ENCODE measurements at places on chromosomes 3 and 15.

DNA sequence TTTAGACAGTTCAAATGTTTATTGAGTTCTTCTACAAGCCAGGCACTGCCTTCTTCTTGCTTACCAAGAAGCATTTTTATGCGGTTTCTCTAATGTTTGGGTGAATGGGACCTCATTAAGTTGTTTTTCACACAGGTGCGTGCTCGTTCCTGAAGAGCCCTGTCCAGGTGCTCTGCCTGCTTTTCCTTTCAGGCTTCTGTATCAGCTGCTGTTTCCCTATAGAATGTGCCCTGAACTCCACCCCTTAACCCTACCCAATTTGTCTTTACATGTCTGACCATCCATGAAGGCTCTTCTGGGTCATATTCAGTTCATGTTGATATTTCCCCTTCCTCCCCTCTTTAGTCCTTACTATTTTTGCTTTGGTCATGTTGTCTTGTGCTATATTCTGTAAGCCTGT is 22.4 kb upstream of the GOLGA6L10 start:
- DNase-seq, result no peak

DNA sequence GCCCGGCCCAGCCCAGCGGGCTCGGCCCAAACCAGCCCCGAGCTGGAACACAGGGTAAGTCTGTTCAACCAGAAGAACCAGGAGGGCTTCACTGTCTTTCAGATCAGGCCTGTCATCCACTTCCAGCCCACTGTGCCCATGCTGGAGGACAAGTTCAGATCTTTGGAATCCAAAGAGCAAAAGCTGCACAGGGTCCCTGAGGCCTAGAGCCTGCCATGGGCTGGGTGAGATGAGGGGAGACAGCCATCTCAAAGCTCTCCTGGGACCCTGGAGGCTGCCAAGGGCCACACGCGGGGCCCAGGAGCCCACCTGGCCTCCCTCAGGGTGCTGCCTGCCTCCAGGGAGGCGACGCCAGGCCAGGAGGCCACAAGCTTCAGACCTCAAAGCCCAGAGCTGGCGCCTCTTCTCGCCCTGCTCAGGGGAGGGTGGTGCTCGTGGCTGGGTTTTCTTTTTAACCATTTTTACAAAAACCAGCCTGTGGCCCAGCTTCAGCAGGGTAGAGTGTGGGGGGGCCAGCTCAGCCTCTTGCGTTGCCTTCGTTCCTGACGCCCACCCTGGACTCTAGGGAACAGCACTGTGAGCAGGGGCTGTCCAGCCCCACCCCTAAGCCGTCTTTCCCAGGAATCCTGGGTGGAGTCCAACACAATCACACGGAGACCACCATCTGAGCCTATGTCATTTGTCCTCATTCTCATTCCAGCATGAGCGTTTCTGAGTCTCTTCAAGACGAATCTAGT is 107.0 kb downstream of the ETFA start:
- DNase-seq, result no peak

DNA sequence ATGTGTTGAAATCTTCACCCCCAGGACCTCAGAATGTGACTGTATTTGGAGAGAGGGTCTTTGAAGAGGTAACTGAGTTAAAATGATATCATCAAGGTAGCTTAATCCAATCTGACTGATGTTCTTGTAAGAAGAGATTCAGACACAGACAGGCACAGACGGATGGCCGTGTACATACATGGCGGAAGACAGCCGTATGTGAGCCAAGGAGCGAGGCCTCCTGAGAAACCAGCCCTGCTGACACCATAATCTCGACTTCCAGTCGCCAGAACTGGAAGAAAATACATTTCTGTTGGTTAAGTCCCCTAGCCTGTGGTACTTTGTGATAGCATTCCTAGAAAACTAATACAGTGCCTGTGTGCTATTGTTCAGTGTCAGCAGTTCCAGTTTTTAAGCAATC is 73.6 kb downstream of the APBA2 start:
- no peak for DNase-seq

GRCh38 chr3:4983739-4984510 is 4.7 kb downstream of the BHLHE40 start:
- DNase-seq, result peak; percentile 48

GRCh38 chr3:74636981-74637380 is 22.5 kb upstream of the CNTN3 start:
- no peak for DNase-seq

DNA sequence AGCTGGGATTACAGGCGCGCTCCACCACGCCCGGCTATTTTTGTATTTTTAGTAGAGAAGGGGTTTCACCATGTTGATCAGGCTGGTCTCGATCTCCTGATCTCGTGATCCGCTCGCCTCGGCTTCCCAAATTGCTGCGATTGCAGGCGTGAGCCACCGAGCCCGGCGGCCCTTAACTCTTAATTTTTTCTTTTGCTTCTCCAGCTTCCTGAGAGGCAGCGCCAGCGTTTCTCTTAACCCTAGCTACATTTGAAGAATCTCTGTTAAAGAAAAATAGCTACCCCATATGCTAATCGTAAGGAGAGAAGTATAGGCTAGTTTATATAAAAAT is 465 bp upstream of the GK5 start:
- no peak for DNase-seq

DNA sequence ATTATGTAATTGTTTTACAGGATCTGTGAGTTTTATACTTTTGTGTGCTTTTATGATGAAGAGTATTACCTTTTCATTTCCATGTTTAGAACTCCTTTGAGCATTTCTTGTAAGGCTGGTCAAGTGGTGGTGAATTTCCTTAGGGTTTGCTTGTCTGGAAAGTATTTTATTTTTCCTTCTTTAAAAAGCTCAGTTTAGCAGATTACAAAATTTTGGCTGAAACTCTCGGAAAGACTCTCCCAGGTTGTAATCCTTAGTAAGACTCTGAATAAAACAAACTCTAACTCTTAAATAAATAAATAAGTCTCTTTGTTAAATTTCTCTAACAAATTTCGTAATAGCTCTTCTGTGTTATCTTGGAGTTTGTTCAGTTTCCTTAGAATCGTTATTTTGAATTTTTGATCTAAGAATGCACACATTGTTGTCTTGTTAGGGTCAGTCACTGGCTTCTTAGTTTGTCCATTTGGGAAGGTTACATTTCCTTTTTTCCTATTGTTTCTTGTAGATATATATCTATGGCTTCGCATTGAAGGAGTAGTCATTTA is 14.7 kb upstream of the ACOX2 start:
- no peak for DNase-seq

DNA sequence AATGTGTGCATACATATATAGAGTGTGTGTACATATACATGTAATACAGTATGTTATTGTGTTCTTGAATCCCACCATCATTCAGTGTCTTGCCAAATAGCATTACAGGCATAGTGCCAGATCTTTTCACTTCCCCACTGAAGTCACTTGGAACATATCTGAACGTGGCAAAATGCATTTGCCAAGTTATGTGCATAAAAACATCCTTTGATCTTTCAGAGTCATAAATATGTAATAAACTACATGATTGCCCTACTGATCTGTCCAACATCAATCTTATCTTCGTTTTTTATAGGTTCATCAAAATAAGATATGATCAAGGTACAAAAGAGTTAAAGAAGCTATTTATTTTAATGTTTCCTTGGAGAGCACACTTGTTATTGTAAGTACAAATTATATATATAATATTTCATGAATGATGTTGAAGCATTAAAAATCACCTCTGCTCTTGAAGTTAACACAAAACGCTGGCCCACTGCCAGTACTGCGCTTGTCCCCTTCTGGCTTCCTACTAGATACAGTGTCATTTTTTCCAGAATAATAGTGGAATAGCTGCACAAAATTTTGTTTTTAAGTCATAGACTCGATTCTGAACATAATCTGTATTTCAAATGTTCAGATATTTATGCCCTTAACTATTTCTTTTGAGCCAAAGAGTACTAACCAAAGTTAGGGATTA is 549.5 kb upstream of the ARRDC4 start:
- no peak for DNase-seq

DNA sequence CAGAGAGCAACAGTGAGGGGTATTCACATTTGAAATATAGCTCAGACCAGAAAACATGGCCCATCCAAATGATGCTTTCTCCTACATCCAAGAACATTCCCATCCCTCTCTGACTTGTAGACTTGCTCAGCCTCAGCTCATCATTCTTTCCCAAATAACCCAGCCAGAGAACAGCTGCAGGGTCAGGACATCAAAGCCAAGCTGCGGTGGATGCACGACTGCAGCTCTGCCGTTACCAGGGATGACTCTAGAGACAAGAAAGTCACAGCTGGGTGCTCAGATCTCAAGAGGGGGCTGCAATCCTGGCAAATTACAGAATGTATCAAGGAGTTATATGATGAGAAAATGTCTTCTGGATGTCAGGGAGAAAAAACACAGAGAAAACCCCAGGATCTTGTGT is 944.3 kb downstream of the NTRK3 start:
- DNase-seq, result no peak

DNA sequence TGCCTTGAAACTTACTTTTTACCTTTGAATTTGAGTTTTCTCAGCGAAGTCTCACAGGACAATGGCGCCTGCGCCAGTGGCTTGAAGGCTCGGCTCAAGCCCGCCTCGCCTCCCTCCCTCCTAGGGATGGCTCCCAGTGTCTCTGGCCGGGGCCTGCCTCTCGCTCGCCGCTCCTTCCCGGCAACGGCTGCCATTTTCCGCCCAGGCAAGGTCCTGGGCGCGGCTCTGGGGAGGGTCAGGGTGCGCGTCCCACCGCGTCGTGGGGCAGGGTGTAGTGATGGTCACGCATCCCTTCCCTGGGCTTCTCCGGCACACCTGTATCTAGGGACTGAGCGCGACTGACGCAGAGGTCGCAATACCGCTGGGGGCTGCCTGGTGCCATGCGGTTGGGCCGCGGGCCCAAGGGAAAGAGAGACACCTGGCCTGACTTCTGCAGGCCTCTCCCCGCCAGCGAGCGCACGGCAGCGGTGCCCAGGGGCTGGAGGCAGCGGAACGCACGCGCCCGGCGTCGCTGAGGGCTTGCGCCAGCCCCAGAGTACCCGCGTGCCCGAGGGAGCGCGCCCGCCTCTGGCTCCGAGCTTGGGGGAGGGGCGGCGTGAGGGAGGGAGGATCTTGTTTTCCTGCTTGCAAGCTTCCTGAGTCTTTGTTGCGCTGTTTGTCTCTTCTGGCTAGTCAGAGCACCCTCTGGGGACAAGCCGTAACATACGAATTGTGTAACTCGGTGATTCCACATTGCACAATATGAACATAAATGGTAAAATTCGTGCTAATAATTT is 20.7 kb upstream of the FEM1B start:
- DNase-seq, result peak; percentile 51

DNA sequence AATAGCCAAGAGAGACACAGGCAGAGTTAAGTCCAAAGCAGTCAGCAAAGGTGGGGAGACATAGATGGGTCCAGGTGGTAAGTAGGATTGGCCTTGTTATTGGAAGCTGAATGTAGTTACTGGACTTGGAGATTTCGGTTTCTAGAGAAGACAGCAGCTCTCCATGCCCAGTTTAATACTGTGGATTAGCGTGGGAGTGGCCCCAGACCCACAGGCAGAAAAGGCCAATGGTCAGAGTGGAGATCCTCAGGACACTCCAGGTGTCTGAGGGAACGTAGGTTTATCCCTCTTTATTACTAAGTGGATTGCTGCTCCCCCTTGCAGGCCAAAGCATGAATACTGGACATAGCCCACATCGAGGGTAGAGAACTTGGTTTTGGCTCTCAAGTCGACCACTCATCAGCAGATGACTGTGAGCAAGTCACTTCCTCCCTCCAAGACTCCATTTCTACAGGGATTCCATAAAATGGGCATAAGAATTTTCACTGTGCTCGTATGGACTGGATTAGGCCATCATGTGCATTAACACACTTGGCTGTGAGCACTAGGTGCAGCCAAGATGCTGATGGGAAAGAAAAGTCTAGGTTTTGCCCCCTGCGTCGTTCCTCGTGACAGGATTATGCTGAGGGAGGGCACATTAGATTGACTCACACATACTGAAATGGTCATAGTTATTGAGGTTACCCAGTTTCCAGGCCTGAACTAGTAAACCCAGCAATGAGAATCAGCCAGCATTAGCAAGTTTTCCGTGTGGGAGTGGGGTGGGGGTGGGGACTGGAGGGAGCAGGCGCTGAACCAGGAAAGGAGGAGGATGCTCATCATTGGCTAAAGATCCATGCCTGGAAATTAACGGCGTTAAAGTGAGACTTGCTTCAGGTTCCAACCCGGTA is 225.2 kb upstream of the TPRG1 start:
- DNase-seq, result no peak

DNA sequence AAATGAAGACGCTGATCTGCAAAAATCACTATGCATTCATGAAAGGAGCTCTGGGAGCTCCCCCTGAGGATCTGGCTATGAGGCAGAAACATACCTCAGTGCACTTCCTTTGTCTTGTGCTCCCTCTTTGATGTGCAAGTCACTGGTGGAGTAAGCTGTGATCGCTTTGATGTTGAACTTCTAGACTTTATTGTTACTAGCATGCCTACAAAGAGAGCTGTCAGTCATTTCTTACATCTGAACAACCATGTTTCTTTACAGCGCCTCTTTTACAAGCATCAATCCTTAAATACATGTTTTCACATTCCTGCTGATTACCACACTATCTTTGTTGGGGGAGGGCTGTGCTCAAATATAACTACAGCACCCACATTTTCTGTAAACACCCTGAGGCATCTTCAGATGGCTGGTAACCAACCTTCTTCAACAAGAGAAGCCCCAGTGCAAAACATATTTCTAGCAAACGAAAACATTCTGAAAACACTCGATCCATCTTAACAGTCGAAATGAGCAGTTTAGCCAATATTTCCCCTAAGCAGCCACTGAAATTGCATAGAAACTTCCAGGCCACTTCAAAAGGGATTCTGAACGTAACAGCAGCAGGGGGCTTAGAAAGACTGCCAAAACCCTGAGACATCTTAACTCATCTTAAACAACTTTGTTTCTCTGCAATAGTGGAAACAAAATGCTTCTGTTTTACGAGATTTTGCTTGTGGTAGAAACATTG is 101.9 kb upstream of the ICE2 start:
- DNase-seq, result no peak

GRCh38 chr3:193483988-193484539 is 70.6 kb downstream of the ATP13A4 start:
- no peak for DNase-seq

DNA sequence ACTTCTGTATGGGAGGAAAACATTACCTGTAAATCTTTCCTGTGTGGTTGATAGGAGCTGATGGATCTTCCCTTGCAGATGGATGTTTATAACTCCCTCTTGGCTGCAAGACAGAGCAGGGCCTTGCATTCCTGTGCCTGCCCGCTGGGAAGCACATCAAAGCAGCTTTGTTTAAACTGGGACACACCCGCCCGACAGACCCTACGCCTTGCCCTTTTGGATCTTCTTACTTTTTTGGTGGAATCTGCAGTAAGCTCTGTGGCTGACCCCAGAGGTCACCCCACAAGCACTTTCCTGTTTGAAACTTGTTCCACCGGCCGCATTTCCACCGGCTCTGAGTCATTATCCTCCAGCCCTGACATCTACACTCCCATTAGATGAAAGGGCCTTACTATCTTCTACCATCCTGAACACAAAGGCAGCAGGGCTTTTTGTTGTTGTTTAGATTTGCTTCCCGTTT is 244.1 kb upstream of the STT3B start:
- peak; percentile 26 for DNase-seq
